ENCODE measurements at places on chromosomes 13 and 19.

DNA sequence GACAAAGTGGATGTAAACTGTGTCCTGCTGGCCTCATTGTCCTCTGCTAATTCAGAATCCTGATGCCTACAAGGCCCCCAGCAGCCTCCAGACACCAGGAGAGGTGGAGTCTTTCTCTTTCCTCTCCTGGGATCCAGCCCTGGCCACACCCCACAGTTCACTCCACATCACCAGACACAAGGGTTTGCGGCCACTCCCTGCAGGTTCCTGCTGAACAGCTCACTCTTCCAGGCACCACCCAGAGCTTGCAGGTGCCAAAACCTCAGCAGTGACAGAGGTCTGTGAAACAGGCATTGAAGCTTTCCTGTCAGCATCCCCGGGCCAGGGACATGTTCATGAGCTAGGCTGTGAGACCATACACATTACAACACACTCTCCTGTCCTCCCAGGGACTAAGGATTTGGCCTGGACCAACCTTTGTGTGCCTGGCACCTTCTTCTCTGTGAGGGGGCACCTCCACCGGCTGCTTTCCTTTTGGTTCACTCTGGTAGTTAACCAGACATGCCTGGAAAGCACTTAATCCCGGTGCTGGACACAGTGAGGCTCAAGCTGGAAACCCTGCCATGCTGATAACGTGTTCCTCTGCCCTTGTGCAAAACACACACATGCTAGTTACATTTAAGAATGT lies 11.1 kb upstream of the ATP12A start:
- no peak for DNase-seq

GRCh38 chr19:9836021-9836420 lies 903 bp downstream of the PIN1 start:
- DNase-seq, result no peak

- no peak for DNase-seq
Measured at GRCh38 chr19:44345959-44346358, 10.5 kb downstream of the ZNF112 start.

DNA sequence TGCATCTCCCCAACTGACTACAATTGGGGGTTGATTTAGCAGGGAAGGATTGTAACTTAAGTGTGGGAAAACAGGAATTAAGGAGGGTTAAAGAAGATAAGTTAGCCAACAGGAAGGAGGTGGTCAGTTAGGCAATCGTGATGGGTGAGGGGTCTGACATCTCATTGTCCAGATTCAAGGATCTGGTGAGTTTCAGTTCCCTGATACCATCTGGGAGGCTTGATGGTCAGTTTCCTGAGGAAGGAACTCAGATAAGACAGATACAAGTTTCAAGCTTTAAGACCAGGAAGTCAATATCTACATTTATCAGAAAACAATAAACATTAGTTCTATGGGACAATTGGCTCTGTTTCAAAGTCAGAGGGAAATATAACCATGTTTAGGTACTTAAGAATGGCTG lies 601.8 kb downstream of the SLITRK6 start:
- DNase-seq, result no peak

- DNase-seq, result no peak
Measured at GRCh38 chr19:41452584-41453275, 9.8 kb downstream of the ERICH4 start.

- DNase-seq, result no peak
Measured at GRCh38 chr13:98239162-98240076, 62.4 kb upstream of the RNF113B start.

- peak; percentile 7 for DNase-seq
Measured at GRCh38 chr19:58021541-58022282, 12.1 kb upstream of the ZSCAN1 start.

- DNase-seq, result no peak
Measured at GRCh38 chr19:14404312-14404711, 14.8 kb downstream of the DDX39A start.

DNA sequence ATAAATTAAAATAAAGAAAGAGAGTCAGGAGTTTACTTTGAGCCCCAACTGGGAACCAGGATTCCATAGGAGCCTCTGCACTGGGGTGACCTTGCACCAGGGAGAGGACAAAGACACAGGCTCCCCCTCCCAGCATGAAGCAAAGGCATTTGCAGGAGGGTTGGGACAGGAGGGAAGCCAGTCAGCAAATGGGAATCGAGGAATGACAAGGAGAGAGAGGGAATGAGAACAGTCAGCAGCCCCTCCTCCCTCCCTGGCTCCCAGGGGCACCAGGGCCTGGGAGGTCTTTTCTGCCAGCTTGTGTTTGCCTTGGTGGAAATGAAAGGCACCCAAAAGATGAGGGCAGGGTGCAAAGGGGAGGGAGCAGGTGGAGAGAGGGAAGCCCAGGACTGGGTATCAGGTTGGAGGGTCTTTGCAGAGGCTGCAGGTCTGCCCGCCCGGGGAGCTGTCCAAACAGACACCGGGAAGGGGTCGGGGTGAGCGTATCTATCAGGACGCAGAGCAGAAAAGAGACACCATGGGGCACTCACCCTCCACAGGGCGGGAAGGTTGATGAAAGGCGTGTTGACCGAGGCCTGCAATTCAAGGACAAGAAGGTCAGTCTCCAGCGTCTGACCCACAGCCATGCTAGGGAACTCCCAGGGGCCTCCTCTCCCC lies 3.8 kb downstream of the SBSN start:
- no peak for DNase-seq

DNA sequence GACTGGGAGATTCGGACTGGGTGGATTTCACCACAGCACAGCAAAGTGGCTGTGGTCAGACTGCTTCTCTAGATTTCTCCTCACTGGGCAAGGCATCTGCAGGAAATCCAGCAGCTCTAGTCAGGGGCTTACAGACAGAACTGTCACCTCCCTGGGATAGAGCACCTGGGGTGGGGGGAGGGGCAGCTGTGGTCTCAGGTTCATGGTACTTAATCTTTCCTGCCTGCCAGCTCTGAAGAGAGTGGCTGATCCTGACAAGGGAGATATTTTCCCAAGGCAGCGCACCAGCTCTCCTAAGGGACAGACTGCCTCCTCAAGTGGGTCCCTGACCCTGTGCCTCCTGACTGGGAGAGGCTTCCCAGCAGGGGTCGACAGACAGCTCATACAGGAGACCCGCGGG lies 212.8 kb upstream of the KLF12 start:
- no peak for DNase-seq

DNA sequence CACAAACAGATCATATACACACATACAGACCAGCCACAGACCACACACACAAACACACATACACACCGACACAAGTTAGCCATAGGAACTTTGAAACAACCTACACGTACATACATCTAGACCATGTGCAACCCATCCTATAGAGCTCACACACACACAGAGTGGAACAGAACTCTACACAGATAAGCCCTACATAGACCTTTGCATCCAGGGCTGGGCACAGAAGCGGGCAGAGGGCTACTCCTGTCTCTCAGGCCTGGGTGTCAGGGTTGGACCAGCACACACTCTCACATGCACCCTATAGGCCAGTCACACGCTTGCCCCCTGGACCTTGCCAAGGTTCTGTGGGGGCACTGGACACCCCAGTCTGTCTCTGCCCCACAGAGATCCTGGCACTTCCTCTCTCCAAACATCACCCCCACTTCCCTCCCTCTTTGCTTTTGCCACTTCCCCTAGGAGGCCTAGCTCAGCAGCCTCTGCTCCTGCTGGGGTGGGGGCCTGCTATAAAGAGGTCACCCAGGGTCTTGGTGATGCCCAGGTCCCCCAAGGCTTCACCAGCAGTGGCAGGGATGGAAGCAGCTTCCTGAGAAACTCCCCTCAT lies 5.8 kb upstream of the JUNB start:
- DNase-seq, result no peak

- no peak for DNase-seq
Measured at GRCh38 chr19:41734156-41734555, 21.2 kb upstream of the CEACAM6 start.

- DNase-seq, result no peak
Measured at GRCh38 chr13:27917121-27917947, 2.5 kb upstream of the PDX1 start.

DNA sequence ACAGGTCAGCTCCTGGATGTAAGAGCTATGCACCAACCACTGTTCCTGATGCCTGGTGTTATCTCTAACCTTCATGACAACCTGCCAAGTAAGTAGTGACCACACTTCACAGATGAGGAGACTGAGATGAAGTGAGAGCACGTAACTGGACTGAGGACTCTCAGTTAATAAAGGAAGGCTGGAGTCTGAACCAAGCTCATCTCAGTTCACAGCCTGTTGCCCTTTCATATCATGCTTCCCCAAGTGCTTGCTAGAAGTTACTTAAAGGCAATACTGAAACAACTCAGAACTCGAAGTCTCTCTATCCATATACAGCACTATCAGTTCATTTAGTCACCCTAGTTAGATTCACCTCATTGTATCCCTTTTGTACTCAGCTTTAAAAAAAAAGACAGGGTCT lies 119.7 kb downstream of the ABCC4 start:
- DNase-seq, result no peak

DNA sequence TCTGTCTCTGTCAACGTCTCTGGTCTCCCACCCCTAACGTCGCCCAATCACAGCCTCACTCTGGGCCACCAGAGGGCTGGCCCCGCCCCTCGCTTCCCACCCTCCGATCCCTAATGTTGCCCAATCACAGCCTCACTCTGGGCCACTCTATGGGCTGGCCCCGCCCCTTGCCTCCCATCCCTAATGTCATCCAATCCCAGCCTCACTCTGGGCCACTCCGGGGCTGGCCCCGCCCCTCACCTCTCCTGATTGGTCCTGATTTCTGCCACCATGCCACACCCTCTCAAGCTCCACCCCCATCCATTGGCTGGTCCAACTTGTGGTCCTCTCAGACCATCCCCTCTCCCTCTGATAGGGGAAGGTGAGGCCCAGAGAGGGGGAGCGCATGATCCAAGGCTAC lies 24.9 kb downstream of the CELF5 start:
- DNase-seq, result no peak

DNA sequence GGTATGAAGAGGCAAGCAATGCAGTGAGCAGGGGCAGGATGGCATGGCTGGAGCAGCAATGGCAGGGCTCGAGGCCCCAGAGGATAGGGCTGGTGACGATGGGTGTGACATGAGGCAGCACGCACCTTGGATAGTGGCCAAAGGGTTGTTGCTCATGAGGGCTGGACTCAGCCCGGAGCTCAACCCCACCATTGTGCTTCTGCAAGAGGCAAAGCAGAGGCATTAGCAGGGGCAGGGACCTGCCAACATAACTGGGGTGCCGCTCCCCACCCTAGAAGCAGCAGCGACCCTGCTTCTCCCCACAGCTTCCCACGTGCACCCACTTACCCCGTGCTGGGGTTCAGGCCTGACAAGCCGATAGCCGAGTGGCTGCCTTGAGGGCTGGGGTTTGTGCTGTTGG lies 15.8 kb downstream of the ZNF574 start:
- no peak for DNase-seq

GRCh38 chr13:40581277-40581579 lies 85.2 kb downstream of the FOXO1 start:
- no peak for DNase-seq

- no peak for DNase-seq
Measured at GRCh38 chr13:107568181-107568580, 647.2 kb downstream of the LIG4 start.

DNA sequence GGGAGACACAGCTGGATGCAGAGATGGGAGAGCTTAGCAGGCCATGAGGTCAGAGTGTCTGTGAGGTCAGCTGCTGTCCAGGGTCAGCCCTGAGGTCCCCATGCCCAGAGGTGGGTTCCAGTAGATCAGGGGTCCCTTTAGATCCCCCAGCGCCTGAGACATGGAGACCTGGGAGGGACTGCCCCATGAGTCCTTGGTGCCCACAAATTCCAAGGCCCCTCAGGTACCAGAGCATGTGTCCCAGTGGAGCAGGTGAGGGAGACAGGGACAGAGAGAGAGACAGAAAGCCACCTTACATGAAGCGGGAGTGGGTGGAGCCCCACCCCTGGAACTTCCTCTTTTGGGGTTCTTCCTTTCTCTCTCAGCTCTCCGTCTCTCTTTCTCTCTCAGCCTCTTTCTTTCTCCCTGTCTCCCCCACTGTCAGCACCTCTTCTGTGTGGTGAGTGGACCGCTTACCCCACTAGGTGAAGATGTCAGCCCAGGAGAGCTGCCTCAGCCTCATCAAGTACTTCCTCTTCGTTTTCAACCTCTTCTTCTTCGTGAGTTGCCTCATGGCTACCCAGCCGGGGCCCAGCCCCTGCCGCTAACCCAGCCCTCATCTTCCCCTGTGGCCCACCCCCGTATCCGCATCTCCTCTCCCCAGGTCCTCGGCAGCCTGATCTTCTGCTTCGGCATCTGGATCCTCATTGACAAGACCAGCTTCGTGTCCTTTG lies at the start of gene CD37:
TSS of gene CD37 (plus strand) at position 336 of the 713 bp plus-strand sequence. CDS start at position 471, 135 bp downstream.
- peak; percentile 50 for DNase-seq

GRCh38 chr13:33678906-33679657 lies 138.9 kb upstream of the RFC3 start:
- peak; percentile 55 for DNase-seq

DNA sequence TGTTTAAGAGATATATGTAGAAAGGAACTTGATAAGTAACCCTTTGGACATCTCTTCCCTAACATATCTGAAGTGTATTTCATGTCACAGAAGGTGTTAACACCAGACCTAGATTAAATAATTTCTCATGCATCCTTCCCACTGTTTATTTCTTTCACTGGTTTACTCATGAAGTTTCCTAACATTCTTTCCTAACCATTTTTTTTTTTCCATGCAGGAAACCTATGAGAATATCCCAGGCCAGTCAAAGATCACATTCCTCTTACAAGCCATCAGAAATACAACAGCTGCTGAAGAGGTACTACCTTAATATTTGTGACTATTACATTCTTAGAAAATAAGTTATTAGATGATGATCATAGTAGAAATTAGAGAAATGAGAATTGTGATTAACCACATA lies 28.8 kb downstream of the IPO5 start:
- DNase-seq, result no peak

- no peak for DNase-seq
Measured at GRCh38 chr19:14112809-14113385, 4.7 kb downstream of the PRKACA start.

GRCh38 chr13:31945202-31945961 lies 86.2 kb upstream of the FRY start:
- no peak for DNase-seq

DNA sequence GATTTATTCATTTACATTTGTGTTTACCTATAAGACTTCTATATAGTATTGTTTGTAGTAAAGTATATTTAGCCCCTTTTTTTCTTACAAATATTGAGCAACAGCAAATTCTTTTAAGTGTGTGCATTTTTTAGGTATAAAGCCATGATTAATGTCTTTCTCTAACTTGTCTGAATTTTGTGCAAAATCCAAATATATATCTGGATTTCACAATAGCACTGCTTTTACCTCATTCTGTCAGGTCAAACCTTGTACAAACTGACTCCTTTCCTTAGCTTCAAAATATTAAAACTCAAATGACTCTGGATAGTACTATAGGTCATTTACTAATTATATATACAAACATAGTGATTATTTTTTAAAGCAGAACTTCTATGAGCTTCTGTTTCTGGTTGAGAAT lies 563.0 kb upstream of the SPRY2 start:
- no peak for DNase-seq

- no peak for DNase-seq
Measured at GRCh38 chr13:64505336-64505910, 2724.7 kb downstream of the PCDH9 start.

GRCh38 chr19:47680858-47681332 lies 32.3 kb upstream of the EHD2 start:
- no peak for DNase-seq

- DNase-seq, result no peak
Measured at GRCh38 chr13:77417897-77418296, 91.0 kb upstream of the MYCBP2 start.

Data from CD4-positive, alpha-beta T cell (primary cell).